Stimulated activated naive CD8-positive, alpha-beta T cell treated with anti-CD3 and anti-CD28 coated beads, Interleukin-15, amount 100 ng/mL, for 72 hours (primary cell): ENCODE measurements at places on chromosomes 13 and 19.

DNA sequence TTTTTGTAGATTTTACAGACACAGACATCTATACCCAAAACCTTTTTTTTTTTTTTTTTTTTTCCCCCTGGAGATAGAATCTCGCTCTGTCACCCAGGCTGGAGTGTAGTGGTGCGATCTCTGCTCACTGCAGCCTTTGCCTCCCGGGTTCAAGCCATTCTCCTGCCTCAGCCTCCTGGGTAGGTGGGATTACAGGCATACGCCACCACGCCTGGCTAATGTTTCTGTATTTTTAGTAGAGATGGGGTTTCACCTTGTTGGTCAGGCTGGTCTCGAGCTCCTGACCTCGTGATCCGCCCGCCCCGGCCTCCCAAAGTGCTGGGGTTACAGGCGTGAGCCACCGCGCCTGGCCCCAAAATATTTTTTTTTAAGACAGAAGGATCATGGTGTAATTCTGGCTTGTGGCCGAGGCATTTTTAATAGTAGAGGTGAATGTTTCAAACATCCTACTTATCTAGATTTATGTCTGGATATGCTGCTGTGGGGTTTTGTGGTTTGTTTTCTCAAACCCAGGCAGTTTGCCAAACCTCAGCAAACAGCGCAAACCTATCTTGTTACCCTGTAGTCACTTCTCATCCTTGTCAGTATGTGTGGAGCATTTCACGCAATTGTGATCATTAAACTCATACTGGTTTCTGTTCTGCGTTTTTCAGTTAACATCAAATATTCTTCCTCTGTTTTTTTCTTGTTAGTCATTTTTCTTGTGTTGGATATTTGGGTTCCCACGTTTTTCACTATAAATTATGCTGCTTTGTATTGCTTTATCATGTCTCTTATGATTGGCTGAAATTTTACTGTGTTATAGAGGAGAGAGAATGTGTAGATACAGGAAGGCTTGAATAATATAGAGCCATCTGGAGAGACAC lies 36.2 kb upstream of the GARRE1 start:
- DNase-seq = peak; percentile 80

GRCh38 chr19:310141-310651 lies 19.0 kb upstream of the PLPP2 start:
- no peak for DNase-seq

DNA sequence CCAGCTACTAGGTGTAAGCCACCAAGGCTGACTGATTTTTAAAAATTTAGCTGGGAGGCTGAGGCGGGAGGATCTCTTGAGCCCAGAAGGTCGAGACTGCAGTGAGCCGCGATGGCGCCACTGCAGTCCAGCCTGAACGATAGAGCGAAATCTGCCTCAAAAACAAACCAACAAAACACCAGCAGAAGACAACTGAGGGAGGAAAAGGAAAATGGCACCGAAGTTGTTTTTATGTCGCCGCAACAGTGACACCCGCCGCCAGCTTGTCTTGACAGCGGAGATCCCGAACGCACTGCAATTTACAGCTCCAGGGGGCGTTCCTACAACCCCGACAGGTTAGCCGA lies 298 bp upstream of the FAM98C start:
- no peak for DNase-seq

GRCh38 chr19:34985249-34986022 lies 14.7 kb upstream of the GRAMD1A start:
- no peak for DNase-seq

- no peak for DNase-seq
These were observed 16.3 kb downstream of the ZNF823 start for GRCh38 chr19:11722414-11722813.

- no peak for DNase-seq
These were observed 43.2 kb downstream of the N4BP2L1 start for GRCh38 chr13:32384702-32385101.

DNA sequence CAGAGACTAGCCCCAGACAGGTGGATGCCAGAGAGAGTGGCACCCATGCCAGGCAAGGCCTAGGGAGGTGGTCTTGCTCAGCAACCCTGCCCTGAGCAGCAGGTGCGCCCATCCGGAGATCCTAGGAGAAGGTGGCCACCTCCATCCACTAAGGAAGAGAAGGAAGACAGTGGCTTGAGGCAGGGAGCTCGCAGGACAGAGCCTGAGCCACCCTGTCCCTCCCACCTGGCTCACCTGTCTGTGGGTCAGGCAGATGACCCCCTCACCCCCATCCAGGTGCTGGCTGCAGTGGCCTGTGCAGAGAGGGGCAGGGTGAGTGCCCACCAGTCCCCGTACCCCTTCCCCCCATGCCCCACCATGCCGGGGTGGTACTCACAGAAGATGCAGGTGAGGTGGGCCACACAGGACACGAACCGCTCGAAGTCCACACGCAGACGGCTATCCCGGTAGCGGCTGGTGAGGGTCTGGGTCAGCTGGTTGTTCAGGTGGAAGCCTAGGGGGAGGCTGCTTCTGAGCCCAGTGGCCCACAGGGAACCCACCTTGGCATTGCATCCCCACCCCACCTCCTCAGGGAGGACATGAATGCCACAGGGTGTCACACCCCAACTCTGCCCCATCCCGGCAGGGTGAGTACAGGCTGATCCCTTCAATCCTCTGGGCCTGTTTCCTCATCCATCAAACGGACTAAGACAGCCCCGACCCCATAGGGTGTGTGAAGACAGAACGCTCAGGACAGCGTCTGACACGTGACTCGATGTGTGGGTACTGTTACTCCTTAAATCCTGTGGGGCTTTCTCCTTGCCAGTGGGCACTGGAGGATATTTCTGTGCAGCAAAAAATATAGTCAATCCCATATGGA lies 13.3 kb downstream of the CAPN12 start:
- no peak for DNase-seq
